HS-5 (cell line): ENCODE measurements at places on chromosomes 4 and X.

- DNase-seq, result no peak
Observed at GRCh38 chr4:85565761-85566480, 91.0 kb downstream of the ARHGAP24 start.

GRCh38 chr4:179151770-179152169, 1709.5 kb upstream of the AGA start:
- DNase-seq, result no peak

- DNase-seq, result no peak
Observed at GRCh38 chr4:96703265-96703664, 863.4 kb downstream of the PDHA2 start.

- DNase-seq, result no peak
Observed at GRCh38 chr4:4578981-4579380, 37.1 kb upstream of the STX18 start.

DNA sequence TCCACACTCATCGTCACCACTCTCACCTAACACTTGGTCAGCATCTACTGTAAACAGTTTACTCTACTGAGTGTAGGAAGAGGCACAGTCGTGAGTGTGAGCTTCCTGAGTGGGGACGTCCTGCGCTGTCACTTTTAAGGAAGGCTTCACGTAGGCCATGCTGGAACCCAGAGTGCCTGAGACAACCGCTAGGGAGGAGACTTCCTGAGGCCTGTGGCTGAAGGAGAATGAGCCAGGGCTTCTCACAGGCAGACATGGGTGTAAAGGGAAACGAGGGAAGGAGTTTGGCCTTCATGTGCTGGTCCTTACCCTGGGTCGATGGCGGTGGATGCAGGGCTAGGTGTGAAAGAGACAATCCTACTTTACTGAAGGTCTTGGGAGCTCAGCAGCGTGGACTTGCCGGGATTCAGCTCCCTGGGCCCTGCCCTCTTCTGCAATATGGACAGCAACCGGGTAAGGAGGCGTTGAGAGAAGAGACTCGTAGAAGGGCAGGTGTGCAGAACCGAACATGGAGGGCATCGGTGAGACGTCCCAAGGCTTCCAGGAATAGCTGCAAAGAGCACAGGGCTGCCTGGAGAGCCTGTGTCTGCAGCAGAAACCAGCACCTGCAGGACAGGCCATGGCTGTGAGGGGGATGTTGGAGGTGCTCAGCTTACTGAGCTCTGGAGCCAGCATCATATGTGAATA, 48.7 kb upstream of the TLR3 start:
- DNase-seq, result no peak

DNA sequence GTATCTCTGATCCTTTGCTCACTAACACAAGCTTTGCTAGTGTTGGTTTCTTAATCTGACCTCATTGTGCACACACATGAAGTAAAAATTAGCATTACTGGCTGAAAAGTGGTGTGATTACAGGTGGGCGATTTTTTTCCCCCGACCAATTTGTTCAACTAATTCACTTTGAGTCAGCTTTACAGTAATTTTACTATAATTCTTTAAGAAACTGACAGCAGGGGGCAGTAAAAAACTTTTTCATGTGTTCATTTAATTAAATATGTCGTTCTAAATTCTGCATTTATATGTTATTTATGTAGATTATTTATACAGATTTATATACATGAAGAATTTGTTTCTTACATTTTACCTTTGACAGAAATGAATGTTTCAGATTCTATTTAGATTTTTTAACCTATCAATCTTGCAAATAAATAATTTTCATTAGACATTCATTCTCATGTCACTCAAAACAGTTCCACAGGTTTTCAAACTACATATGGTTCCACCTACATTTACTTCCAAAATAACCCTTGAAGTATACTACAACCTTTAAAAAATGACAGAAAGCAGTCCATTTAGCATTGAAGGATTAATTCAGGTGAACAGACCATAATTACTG, 17.5 kb downstream of the PALLD start:
- DNase-seq, result no peak

- no peak for DNase-seq
Observed at GRCh38 chr4:42088386-42088785, 64.1 kb downstream of the BEND4 start.

GRCh38 chr4:3128976-3129375, 54.5 kb downstream of the HTT start:
- DNase-seq, result no peak

DNA sequence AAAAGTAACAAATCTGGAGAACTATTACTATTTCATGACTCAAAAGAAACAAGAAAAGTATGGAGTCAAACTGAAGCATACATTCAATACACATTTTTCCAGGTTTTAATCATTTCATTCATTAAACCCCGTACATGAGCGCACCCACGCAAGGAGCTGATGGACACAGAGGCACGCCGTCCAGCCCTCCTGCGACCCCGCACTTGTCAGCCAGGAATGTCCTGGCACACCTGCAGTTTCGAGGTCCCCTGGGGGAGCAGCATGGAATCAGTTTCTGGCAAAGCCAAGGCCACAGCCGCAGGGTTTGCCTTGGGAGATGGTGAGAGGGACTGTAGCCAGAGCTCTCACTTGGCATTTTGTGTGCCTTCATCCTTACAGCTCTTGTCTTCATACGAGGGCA, 12.8 kb upstream of the SLC2A9 start:
- DNase-seq, result no peak

DNA sequence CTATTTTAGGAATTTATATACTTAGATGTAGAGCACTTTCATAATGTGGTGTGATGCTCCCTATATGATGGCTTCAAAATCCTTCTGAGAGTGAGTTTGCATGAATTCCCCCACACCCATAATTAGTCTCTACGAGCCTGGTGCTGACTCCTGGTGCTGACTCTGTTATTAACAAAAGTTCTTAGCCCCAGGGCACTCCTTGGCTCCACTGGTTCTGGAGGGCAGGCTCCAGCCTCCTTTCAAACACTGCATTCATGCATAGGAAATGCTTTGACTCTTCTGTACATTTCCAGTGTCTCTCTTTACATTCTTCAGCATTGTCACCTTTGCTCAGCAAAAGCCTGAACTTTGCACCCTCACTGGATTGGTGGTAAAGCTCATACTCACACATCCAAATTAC, 64.0 kb downstream of the LNX1 start:
- DNase-seq, result no peak

- no peak for DNase-seq
Observed at GRCh38 chrX:41946989-41947612, 23.7 kb upstream of the CASK start.

GRCh38 chr4:46146993-46147392, 23.1 kb upstream of the GABRG1 start:
- DNase-seq, result peak; percentile 4

GRCh38 chr4:38581426-38582106, 82.4 kb upstream of the KLF3 start:
- no peak for DNase-seq

DNA sequence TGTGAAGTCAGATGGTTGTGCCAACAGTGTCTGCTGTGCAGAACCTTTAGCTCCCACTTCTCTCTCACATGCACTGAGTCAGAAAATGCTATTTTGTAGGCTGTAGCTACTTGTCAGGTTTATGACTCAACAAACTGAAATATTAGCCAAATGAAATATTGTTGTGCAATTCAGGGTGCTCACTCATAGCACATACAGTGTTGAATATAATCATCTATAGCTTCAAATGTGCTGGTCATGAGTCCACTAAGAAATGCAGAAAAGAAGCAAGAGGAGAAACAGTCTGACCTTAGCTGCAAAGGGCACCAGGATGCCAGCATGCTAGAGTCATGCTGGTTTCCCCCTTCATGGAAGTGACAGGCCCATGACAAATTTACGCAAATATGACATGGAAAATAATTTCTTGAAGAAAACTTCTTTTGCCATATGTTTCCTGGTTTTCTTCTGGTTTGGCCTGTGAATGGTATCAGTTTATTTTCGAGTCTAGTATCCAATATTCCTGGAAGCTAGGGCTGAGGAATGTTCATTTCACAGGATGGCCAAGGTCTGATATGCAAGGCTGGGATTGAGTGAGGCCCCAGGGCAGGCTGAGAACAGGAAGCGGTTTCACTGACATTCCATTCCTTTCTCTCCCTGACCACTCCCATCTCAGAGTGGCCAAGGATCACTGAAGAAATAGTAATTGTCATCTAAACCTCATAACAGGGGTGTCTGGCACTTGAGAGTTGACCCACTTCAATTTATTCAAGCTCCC, 10.3 kb upstream of the CXCL2 start:
- DNase-seq, result peak; percentile 97

- DNase-seq, result no peak
Observed at GRCh38 chrX:85627363-85627762, 247.9 kb upstream of the POF1B start.

- DNase-seq, result no peak
Observed at GRCh38 chr4:14302021-14302420, 674.5 kb upstream of the BOD1L1 start.

DNA sequence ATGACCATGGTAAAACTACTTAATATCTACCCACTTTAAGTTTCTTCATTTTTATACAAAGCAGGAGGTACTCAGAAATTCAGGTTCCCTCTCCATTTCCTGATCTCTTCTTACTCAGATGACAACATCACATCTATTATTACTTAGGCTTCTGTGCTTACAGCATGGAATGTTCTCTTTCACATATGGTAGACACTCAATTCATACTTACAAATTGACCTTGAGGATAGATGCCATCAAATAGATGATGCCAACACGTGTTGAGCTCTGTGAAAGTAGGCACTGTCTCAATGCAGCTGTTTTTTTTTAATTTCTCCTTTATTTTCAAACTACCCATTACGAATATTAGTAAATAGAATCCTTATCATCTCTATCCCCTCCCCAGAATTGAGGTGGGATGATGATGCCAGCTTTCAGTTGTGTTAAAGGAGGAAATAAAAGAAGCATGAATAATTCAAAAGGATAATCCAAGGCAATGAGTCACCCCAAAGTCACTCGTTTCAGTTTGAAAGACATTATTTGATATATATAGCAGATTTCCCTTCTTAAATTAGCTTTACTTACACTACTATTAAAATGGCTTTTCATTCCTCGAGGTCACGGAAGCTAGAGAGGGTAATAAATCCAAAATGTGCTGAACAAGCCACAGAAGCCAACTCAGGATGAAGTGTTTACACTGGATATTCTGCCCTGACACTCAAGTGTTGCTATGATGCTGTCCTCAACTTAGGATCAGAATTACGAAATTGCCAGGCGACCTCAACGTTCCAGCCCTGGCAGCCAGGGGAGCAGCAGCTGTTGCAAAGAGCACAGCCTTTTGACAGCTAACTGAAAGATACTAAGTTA, 124.2 kb upstream of the EOLA2 start:
- DNase-seq, result peak; percentile 60

DNA sequence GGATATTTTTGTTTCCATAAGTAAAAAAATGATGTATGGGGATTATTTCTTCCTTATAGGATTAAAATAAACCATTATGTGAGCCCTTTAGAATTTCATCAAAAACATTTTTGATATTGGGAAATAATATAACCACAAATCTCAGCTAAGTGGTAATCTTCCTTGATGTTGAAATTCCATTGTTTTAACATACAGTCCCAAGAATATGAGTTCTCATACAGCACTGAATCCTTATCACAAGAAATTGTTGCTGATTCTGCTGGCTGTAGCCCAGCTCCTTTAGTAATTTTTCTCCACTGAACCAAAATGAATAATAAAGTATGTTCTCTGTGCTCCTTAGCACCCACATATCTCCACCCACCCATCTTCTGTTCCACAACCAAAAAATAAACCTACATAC, 41.9 kb upstream of the FAM47B start:
- DNase-seq, result no peak

DNA sequence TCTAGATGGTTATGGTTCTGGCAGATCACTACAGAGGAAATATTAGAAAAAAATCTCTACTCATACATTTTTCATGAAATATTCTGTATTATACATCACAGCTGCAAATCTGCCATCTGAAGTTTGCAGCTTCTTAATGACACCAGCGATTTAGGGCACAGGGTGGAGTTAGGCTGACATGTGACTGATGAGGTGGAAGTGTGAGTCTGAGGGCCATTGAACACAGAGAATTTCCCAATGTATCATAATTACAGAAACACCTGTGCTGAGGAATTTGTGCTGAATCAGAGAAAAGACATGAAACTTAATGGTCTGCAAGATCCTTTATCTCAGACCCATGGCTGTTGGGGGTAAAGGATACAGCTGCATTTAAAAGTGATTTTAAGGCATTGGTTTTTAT, 2025.6 kb upstream of the AGA start:
- no peak for DNase-seq

DNA sequence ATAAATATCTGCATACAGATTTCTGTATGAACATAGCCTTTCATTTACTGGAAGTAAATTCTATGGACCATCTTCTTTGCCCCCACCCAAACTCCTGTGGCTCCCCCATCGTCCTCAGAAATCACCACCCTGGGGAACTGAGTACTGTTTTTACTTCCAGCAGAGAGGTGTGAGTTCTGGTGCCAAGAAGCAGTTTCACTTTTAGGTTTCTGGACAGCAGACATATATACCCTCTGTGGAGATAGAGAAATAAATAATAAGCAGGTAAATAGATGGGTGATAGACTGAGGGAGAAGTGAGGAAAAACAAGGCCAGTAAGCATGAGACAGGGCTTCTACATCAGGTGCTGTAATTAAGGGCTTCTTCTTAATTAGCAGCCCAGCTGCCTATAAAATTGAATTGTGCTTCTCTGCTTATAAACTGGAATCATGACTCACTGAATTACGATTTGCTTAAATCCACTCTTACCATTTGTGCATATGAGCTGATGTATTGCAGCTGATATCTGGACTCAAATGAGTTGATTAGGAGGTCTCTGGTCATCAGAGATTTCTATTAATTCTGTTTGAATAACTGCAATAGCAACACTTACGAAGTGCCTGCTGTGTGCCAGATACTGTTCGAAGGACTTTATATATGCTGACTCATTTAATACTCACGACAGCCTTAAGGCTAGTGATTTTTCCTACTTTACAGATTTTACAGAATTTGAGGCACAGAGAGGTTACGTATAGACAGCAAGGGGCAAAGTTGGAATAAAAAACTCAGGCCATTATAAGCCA, 60.8 kb upstream of the DHX15 start:
- DNase-seq, result no peak

DNA sequence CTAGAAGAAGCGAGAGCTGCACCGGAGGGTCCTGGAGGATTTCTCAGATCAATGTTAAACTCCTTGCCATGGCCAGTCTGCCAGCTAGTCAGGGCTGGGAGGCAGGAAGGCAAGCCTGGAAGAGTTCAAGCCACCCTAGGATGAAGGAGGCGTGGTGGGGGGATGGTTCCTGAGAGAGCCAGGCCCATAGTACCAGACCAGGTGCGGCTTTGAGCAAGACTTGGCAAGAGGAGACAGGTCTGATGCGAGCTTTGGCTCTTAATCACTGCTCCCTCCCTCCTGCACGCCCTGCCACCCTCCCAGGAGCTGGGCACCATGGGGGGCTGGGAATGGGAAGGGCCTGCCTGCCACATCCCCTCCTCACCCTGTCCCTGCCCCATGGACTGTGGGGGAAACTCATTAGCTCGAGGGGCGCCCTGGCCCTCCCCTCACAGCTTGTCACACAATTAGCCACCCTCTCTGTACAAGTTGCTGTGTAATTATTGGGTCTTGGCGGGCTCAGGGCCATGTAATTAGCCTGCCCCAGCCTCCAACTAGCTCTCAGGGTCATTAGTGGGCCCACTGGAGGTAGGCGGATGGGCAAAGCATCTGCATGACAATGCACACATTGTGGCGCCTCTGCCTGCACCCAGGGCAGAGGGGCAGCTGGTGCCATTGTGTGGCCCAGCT, 50.3 kb downstream of the EFNB1 start:
- no peak for DNase-seq

- DNase-seq, result no peak
Observed at GRCh38 chr4:119832776-119833175, 204.2 kb upstream of the PDE5A start.
